ENCODE measurements at places on chromosomes 11 and 22.
A peak's percentile ranks its signal among the peaks of the same experiment; 100 is the strongest.

- no peak for DNase-seq
Observed at GRCh38 chr11:46327829-46328228, 19.4 kb upstream of the DGKZ start.

- DNase-seq: no peak
Observed at GRCh38 chr11:129223701-129224149, 31.6 kb upstream of the ARHGAP32 start.

DNA sequence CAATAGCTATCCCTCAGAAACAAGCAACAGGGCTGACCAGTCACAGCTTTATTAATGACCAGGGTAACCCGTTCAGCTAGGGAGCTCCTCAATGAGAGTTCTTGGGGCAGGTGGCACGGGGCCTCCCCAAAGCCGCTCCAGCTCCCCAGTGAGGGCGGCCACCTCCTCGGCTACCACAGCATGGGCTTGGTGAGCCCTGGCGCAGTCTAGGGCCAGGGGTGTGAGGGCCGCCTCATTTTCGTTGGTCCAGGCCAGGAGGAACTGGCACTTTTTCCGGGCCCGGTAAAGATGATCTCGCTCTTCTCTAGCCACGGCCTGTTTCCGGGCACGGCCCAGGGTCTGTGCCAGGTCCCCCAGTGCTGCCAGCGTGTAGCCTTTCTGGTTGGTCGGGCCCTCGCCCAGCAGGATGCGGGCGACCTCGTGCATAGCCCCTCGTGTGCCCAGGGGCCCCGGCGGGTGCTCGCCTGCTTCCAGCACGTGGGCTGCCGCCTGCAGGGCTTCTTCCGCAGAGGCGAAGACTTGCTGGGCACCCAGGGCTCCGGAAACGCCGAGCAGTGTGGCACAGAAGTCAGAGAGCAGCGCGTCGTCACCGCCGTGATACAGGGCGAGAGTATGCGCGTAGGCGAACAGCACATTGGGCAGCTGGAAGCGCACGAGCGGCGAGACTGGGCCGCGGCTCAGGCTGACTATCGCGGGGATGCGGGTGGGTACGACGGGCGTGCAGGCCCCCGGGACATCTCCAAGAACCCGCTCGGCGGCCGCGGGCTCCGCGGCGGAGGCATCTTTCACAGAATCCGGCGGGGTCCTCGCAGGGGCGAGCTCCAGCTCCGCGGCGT is 913 bp downstream of the ZNHIT2 start:
- peak; percentile 71 for DNase-seq

GRCh38 chr11:3962406-3962840 is 107.0 kb downstream of the STIM1 start:
- DNase-seq: no peak

DNA sequence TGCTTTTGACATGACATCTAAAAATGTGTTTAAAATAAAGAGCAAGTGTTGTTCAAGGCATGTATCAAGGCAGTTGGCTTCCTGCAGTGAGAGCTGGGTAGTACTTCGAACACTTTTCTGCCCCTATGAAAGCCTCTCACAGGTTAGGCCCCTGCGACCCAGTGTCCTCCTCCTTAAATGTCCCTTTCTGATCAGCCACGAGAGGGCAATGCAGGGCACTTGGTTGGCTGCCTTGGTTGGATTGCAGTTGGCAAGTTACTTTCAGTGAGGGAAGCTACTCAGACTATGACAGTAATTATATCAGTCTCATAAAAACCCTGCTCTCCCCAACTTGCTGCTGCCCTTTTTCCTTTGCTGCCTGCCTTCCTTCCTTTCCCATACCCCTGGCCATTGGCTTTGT is 743.8 kb downstream of the NTM start:
- no peak for DNase-seq

DNA sequence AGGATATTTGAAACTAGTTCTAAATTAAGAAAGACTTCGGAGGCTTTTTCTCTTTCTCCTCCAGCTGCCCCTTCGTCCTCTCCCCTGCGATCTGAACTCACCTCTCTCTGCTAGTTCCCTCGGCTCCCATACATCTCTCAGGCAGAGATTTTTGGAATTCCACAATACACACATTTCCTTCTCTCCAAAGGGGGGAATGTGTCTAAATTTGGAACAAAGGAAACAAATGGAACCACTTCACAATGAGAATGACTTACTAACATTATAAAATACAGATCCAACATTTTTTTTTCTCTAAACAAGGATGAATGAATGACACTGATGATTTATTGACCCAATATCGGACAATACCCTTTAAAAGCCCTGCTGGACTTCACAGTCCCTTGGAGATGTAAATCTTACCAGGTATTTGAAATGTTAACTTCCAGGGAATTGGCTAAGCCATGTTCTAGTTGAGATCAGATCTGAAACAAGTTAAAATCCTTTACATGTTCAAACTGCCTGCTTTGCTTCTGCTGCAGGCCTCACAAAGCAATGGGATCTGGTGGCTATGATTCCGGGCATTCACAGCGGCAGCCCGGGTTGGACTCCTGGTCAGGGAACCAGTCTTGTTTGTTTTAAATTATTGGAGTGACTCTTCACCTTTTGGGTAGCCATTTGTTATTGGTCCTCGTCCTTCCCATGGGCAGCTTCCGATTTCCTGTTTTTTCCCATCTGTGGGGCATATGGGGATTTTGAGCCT is 20.5 kb upstream of the GSTP1 start:
- no peak for DNase-seq

GRCh38 chr22:21622011-21622918 is 7.6 kb downstream of the YDJC start:
- DNase-seq: no peak

DNA sequence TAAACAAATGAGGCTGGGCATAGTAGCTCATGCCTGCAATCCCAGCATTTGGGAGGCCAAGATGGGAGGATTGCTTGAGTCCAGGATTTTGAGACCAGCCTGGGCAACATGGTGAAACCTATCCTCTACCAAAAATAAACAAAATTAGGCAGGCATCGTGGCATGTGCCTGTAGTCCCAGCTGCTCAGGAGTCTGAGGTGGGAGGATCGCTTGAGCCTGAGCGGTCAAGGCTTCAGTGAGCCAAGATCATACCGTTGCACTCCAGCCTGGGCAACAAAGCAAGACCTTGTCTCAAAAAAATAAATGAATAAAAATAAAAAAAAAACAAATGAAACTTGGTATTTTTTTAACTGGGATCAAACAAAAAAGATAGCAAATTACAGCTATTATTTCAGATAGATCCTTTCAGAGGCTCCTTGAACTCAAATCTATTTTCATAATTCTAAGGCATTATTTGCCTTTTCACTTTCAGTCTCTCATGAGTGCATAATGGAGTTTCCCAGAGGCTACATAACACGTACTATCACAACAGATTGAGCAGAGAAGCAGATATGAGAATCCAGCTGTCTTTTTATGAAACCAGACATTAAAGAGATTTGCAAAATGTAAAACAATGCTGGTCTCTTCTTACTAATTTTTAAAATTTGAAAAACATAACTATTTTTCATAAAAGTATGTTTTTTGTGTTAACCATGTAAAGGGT is 23.1 kb downstream of the DDIAS start:
- no peak for DNase-seq

DNA sequence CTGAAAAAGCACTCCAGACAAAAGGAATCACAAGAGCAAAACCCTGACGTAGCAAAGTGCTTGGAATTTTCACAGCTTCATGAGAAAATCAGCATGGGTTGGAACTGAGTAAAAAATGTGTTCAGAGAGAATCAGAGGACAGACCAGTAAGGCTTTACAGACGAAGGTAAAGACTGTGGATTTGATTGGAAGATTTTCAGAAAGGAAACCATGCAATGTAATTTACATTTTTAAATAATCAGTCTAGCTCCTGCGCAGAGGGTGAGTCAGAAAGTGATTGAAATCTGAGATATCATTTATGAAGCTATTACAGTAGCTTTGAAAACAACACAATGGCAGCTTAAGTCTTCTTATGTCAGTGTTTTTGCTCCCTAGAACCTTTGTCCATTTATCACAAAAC is 1122.3 kb downstream of the LRRC4C start:
- DNase-seq: no peak

- no peak for DNase-seq
Observed at GRCh38 chr11:100941033-100941432, 188.6 kb downstream of the PGR start.

- no peak for DNase-seq
Observed at GRCh38 chr22:45599836-45600577, 71.6 kb upstream of the ATXN10 start.

DNA sequence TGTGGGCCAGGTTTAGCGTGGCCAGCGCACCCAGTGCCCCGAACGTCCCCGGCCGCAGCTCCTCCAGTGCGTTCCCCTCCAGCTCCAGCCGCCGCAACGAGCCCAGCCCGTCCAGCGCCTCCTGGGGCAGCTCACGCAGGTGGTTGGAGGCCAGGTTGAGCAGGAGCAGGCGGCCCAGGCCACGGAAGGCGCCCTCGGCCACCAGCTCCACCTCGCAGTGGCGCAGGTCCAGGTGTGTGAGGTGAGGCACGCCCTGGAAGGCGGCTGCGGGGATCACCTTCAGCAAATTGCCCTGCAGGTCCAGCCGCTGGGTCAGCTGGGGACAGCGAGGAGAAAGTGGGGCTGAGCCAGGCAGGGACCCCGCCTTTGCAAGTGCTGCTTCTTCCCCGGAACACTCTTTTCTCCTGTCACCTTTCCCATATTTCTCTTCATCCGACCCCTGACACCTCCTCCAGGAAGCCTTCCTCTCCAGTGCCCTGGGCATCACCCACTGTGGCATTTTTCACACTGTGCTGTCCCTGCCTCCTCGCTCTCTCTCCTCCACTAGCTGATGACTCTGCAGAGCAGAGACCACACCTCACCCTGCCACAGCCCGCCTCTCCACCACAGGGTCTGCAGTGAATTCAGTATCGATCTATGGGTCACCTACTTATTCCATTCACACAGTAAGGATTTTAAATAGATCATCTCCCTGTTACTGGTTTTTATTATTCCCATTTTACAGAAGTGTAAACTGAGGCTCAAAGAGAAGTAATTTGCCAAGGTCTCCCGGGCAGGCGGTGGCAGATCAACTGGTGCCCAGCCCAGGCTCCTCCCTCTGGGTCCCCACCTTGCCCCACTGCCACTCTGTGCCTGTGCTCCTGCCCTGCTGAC is 1.9 kb downstream of the CHADL start:
- DNase-seq: no peak

DNA sequence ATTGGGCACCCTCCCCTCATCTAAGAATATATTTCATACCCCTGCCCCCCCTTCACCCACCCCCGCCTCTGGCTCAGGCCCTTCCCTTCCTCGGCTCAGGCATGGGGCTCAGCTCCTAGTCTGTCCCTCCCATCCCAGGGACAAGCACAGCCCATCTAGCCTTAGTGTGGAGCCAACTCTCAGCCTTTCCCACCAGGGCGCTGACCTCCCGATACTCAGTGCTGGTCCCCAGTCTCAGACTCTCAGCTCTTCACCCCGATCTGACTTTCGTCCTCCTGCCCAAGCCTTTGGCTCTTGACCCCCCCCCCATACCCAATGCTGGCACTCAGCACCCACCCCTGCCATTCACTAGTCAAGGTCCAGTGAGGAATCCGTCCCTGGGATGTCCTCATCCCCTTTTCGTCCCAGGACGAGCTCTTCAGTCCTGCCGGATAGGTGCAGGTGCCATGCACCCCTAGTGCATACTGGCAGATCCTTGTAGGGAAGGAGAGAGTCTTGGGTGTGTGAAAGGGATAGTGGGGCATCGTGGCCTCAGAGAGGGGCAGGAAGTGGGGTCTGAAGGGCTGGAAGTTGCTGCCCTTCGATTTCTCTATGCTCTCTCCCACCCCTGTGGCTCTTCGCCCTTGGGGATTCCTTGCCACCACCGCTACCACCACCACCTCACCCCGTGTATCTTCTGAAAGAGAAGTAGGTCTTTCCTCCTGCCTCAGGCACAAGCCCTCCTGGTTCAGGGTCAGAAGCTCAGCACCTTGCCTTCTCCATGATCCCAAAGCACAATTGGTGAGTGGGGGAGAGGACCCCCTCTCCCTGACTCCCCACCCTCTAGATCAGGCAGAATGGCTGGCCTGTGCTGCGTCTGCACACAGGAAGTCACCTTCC is 2.4 kb downstream of the TPBGL start:
- DNase-seq: no peak

DNA sequence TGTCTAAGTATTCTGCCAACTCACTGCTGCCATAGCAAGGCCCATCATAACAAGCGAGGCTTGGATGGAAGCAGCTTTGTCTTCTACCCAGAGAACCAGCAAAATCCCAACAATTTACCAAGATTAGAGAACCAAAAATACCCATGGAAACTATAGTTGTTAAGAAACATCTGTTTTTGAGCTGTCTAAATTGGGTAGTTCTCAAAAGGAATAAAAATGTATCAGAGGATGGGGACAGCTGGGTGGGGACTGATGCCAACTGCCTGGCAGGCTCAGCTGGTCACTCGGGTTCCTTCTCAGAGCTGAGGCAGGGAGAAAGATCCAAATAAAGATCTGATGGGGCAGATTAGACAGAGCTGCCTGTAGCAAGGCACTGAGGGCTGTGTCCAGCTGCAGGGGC is 85.9 kb upstream of the GRK3 start:
- DNase-seq: no peak

- no peak for DNase-seq
Observed at GRCh38 chr11:76776472-76776871, 6.7 kb upstream of the TSKU start.

- DNase-seq: peak; percentile 66
Observed at GRCh38 chr11:120210626-120211521, at the start of gene OAF. Gene OAF, plus strand, starts transcription at chr11:120211032. Its CDS starts 248 bp downstream, at chr11:120211280.

DNA sequence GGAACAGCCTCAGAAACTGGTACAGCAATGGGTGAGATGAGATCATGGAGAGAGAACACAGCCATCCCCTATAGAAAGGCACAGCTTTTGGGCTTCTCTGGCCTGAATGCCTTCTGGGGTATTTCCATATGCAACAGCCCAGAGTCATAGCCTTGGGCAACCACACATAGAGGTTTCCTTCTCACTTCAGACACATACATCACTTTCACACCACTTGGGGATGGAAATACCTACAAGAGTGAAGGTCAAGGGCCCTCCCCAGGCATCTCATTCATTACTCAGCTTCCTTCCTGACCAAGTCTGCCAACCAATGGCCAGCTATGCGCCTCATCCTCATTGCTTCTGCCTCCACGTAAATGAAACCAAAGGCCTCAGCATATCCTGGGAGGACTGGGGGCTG is 17.7 kb upstream of the OLFML1 start:
- no peak for DNase-seq

- no peak for DNase-seq
Observed at GRCh38 chr11:65571940-65572339, 398 bp upstream of the FAM89B start.

DNA sequence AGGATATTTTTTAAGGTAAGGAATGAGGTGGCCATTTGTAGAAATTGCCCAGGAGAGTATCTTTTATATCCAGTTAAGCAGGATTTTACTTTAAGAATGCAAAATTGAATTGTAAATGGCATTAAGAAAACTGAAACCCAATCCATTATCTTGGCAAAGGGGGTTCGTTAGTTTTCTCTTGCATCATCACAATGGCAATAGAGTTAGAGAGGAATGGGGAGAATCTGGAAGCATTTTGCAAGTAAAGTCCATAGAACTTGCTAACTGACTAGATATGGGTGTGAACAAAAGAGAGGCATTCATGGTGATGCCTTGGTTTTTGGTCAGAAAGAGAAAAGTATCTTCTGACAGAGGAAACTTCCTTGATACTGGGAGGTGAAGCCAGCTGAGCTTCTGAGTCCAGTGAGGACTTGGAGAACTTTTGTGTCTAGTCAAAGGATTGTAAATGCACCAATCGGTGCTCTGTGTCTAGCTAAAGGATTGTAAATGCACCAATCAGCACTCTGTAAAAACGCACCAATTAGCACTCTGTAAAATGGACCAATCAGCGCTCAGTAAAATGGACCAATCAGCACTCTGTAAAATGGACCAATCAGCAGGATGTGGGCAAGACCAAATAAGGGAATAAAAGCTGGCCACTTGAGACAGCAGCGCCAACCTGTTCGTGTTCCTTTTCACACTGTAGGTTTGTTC is 3.6 kb upstream of the CCDC117 start:
- DNase-seq: peak; percentile 35
